Jurkat, Clone E6-1 (cell line): ENCODE measurements at places on chromosomes 13 and 19.

GRCh38 chr13:113179374-113180230 is 21.2 kb downstream of the PROZ start:
- no peak for DNase-seq

GRCh38 chr13:39875111-39875987 is 219.9 kb downstream of the COG6 start:
- DNase-seq, result no peak

GRCh38 chr13:75861786-75862185 is 225.7 kb downstream of the LMO7 start:
- no peak for DNase-seq

- DNase-seq, result no peak
These were observed 911.0 kb downstream of the PCDH17 start for GRCh38 chr13:58542530-58542929.

- no peak for DNase-seq
These were observed 59.6 kb downstream of the MYO9B start for GRCh38 chr19:17135001-17135853.

GRCh38 chr19:46860846-46861690 is at the start of gene ARHGAP35:
ARHGAP35 (plus strand) TSS chr19:46860997; CDS start chr19:46918676, 57,679 bp downstream.
- no peak for DNase-seq

DNA sequence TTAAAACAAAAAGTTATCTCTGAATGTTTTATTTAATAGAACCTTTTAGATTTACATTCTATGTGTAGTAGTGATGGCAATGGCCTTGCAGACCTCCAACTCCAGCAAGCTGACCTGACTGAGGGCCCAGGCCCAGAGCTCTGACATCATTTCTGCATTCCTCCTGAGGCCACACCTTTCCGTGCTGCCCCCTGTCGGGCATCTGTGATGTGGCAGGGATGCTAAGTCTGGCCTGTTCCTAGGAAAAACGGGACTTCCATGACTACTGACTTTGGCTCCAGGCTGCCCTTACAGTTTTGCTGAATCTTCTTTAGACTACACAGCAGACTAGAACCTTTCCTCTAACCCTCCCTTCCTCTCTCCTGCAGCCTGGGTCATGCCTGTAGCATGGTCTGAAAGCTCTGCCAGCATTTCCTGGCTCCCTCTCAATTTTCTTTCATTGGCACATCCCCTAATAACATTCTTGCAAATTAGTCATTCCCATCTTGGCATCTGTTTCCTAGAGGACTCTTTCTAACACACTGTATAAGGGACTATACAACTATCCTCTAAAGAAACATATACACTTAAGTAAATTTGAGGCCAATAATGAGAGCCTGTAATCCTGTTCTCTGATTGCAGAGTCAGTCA is 249.1 kb downstream of the GPC5 start:
- DNase-seq, result peak; percentile 2

GRCh38 chr19:49987159-49987698 is 26.3 kb upstream of the SIGLEC11 start:
- peak; percentile 98 for DNase-seq

GRCh38 chr19:36008336-36008978 is at the start of gene SYNE4:
SYNE4 (minus strand) TSS chr19:36008813; CDS start chr19:36008681, 132 bp downstream.
- DNase-seq, result no peak

DNA sequence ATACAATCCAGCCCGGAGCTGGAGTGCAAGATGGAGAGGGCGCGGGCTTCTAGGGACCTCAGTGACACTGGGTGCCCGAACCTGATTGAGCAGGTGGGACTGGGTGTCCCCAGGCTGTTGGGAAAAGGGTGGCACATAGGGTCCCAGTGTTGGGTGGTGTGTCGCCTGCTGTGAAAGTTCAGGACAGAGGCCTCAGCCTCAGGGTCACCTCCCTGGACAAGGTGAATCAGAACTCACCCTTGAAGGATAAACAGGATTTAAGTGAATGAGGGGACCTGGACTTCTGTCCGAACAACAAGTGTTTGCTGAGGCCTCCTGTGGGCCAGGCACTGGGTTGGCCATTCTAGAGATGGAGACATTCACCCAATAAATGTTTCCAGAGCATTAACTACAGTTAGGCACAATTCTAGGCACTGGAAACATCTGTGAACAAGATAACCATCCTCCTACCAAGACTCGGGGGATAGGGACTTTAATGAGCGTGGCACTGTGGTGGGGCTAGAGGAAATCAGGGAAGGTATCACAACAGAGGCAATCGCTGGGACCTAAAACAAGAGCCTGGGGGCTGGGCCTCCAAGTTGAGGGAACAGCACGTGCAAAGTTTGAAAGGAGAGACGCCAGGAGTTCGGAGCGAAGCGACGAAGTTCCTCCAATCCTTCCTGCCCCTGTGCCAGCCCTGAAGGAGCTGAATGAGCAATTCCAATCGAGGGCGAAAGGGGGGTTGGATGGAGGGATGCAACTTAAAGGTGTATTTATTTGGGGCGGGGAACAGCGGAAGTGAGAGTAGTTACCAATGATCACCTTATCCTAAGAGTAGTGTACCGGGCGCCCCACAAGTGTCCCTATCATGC is 921 bp upstream of the POLD1 start:
- DNase-seq, result no peak

DNA sequence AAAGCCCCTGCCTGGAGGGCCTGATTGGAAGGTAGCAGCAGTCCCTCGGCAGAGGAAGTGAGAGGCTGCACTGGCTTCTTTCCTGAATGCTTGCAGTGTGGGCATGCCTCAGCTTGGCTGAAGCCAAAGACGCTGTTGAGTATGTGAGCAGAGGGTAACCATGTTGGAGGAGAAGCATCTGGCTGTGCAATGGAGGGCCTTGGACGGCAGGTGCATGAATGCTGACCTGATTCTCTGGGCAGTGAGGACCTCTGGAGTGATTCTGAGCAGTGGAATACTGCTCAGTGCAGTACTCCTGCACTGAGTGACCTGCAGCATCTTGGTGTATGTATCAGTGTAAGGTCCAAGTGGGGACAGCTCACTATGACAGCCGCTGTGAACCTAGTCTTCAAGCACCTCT is 46.9 kb downstream of the SOX1 start:
- no peak for DNase-seq

DNA sequence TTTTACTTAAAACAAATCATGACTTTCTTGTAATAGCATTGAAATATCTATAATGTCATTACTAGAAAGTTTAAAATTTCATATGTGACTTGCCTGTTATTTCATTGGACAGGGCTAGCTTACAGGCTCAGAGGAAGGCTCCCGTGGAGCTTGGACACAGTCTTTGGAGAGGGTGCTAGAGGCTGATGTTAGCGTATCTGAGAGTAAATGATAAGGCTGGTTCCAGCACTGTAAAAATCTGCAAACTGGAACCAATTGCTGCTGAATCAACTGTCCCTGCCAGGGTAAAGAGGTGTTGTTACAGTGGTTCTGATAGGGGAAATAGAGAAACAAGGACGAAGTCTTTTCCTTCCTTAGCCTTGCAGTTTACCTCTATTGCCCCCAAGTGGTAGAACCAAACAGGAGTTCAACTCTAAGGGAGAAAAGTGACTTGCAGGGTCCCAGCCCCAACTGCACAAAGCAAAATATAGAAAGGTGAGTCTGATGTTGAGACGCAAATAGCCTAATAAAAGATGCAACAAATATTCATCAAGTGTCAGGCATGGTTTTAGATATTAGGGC is 901.7 kb downstream of the DIAPH3 start:
- DNase-seq, result peak; percentile 9

- no peak for DNase-seq
These were observed 178.0 kb downstream of the OXGR1 start for GRCh38 chr13:96816261-96816660.

- no peak for DNase-seq
These were observed 94.2 kb downstream of the FRY start for GRCh38 chr13:32125751-32126150.

GRCh38 chr19:51566489-51567100 is 4.5 kb upstream of the ZNF175 start:
- peak; percentile 49 for DNase-seq

DNA sequence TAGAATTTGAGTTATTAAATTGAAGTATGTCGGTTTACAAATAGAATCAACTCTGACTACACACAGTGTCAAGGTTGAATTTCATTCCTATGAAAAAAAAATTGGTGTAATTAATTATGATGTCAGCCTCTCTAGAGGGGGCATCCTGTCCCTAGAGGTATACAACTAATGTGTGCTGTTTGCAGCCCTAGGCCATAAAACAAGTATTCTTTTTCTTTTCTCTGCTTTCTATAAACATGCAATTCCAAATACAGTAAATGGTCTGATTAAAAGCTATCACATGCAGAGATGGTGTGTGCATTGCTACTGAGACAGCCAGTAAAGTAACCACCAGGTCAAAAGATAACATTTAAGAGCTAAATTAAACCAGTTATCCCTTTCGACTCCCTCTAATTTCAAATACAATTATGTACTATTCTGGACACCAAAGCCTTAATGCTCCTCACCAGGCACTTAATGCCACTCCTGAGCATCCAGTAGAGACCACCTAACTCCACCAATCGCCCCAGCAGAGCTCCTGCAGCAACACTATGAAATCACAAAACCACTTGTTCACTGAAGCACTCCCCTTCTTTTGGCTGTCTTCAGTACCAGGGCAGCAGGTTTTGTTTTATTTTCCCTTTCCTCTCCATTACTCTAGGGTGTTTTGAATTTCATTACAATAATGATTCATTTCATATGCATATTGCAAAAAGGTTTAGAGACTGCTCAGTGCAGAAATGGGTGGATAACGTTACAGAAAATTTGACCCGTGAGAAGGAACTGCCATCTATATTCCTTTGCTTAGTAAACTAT is 426.9 kb downstream of the PCDH9 start:
- no peak for DNase-seq

DNA sequence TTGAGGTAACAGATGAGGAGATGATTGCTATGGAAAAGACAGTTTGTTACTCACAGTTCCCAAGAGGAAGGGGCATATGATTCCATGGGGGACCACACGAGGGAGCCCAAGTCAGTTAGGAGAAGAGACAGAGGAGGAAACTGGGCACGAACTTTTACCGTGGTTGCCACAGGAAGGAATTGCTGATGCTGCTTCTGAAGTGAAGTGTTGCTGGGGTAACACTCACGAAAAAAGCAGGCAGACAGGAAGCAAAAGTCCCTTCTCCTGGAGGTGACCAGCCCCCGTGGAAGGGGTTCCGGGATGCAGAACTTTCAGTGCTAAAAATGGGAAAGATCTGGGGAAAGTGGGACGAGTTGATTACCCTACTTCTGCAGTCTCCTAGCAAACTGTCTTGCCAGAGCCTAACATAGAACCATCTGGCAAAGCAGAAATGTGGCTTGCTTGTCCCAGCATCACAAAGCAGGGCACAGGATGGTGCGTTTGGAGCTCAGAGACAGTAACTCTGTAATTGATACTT is 35.4 kb upstream of the MAP3K10 start:
- peak; percentile 55 for DNase-seq

DNA sequence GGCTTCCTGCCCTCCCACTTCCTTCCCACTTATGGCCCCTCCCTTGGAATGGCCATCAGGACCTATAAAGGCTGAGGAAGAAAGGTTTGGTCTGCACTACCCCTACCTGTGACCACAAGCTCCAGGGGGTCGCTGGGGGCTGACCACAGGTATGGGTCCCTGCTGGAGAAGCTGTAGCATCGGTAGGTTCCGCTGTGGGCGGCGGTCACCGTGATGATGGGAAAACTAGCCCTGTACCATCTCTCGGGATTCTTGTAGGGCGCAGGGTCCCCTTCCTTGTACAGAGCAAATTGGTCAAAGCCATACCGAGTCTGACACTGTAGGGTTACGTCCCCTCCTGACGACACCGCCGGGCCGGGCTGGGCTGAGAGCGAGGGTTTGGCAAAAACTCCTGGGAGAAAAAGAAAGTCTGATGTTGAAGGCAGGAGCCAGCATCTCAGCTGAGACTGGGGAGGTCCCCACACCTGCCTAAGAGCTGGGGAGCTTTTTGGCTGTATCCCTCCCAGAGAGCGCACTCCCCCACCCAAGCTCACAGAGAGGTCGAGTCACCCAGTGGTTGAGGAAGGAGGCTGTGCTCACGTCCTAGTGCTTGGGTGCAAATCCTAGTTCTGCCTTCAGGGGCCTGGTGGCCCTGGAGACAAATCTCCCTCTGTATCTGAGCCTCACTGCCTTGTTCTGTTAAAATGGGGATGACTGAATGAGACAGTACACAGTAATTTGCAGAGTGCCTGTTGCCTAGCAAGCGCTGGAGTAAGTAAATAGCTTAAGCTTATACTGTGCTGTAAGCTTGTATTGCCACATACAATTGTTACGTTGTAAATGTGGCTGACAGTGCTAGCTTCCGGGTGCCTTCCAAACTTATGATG is 10.4 kb downstream of the GP6 start:
- peak; percentile 26 for DNase-seq

GRCh38 chr13:106377341-106377740 is 158.1 kb downstream of the EFNB2 start:
- no peak for DNase-seq

DNA sequence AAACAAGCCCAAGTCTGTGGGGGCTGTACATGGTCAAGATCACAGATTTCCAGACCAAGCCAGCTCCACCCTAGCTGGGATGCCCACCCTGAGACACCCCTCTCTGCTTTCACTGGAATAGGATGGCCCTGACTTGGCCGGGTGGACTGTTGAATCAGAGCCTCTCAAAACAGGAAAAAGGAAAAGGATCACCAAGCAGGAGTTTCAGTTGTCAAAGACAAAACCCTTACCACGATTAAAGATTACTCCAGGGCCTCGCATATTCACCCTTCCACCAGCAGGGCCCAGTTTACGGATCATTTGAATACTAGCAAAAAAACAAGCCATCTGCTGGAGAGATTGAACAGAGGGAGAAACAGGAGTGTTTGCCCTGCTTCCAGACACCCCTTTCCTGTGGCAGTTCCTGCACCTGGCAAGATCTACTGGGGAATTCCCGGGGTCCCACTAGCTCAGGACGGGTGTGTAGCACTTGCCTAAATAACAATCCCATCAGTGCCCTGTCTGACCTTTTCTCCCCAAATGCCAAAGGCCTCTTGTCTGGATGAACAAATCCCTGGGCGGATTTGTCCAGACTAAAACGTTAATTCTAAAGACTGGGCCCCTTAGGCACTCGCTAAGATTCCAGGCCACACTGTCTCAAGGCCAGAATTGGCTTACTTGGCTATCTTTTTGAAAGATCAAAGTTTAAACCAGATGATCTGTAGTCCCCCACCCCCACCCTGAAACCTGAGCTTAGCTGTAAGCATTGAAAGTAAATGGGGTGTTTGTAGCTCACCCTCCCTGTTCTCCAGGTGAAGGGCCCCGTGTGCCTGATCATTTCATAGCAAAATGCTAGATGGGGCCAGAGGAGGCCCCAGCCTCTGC is 38.4 kb downstream of the ACTN4 start:
- DNase-seq, result peak; percentile 63

GRCh38 chr13:24407844-24408243 is 98.5 kb downstream of the C1QTNF9 start:
- peak; percentile 2 for DNase-seq

DNA sequence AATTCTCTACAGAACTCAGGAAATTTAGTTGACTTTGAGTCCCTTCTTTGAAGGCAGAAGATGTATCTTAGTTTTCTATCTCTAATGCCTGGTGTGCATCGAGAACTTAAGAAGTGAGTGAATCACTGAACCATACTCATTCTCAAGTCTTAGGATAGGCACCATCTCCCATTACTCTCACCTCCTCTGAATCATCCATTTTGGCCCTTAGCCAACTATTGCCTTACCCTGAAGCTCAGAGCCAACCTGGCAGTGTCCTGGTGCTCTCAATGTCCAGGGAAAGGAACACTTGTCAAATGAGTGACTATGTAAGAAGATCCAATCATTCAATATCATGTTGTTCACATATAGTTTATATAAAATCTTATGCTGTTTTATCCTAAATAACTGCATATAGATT is 146.6 kb downstream of the RGCC start:
- DNase-seq, result no peak
